ENCODE measurements at places on chromosomes 16 and 17. TPM values are rescaled to one million over a fixed set of nuclear protein-coding genes. Genes with fewer than 3 reads are reported as not detected.

ADAMTS18 gene
- not detected for total RNA-seq

AIPL1 gene
- not detected for total RNA-seq

ABCC11 gene
- total RNA-seq: under 0.01 TPM

TMEM235 gene
- total RNA-seq: not detected

KRTAP9-8 gene
- not detected for total RNA-seq

DCAF7 gene
- total RNA-seq: 26.4 TPM

HBM gene
- total RNA-seq: not detected

TAT gene
- not detected for total RNA-seq

SGF29 gene
- 9.0 TPM for total RNA-seq

CCDC78 gene
- total RNA-seq: 3.7 TPM

SLC47A1 gene
- 5.1 TPM for total RNA-seq

ANKRD40CL gene
- not detected for total RNA-seq

ACE gene
- 61.7 TPM for total RNA-seq

FN3K gene
- 2.2 TPM for total RNA-seq

MPO gene
- not detected for total RNA-seq

G6PC3 gene
- 42.6 TPM for total RNA-seq

PERCC1 gene
- not detected for total RNA-seq

SMPD3 gene
- not detected for total RNA-seq

NPIPA8 gene
- total RNA-seq: not detected

KLHL10 gene
- total RNA-seq: under 0.01 TPM
